ENCODE measurements at places on chromosomes 3 and 15.

- no peak for DNase-seq
Measured at GRCh38 chr15:34753236-34753894, 1.4 kb downstream of the GJD2 start.

DNA sequence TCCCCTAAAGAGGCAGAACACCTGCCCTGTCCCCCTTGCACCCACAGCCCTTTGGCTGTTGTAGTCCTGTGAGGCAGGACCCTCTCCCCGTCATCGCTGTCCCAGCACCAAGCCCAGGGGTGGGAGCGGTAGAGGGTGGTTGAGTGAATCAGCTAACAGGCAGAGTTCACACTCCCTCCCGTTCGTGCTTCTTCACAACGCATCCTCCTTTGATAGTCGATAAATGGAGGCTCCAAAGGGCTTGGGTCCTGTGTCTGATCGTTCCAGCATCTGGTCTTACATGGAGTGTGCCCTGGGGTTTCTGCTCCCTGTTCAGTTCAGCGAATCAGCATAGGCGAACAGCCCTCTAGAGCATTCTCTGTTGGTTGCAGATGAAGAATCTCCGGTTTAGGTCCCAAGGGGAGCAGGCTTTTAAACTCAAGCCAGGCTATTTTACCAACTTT lies 820 bp upstream of the HMCES start:
- no peak for DNase-seq

DNA sequence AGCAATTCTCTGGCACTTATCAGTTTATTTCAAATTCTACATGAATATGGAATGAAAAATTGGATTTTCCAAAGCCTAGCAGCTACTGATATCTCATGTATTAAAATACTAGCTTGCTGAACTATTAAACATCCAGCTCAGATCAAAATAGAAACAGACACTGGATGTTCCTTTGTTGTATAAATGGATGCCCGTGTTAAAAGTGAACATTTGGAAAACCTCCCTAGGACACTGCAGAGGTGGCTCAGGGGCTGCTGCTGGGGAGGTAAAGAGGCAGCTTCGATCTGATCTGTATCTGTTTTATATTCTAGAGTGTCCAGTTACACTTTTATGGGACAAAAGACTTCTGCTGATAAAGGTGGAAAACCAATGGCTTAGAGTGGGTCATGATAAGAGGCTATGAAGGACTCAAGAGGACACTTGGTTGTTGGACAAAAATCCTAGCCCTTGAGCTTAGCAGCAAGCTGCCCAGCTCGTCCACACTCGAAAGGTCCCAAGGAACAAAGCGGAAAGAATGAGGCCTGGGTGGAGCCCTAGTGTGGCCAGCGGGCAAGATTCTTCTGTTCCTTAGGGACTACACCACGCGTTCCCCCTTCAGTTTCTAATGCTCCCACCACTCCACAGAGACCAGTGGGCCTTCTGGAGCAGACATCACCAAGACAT lies 9.9 kb downstream of the MESD start:
- no peak for DNase-seq

GRCh38 chr3:37272741-37273140 lies 98.4 kb upstream of the LRRFIP2 start:
- DNase-seq: no peak

GRCh38 chr3:43270078-43270477 lies 16.3 kb upstream of the SNRK start:
- no peak for DNase-seq

GRCh38 chr3:61719278-61719977 lies 158.1 kb downstream of the PTPRG start:
- DNase-seq: no peak

GRCh38 chr3:143484846-143485512 lies 363.3 kb downstream of the SLC9A9 start:
- no peak for DNase-seq

DNA sequence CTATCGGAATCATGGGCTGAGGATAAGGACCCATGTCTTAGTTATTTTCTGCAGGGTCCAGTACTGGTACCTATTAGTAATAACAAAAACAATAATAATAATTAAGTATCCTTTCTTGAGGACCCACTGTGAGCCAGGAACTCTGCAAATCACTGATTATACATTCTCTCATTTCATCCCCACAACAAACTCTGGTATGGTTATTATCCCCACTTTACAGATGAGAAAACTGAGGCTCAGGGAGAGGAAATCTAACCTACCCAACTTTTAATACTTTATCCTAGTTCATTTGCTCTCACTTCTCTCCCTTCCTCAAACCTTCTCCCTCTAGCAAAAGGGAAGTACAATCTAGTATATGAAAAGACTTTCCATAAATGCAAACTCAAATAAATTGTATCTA lies 528.4 kb upstream of the PROK2 start:
- no peak for DNase-seq

DNA sequence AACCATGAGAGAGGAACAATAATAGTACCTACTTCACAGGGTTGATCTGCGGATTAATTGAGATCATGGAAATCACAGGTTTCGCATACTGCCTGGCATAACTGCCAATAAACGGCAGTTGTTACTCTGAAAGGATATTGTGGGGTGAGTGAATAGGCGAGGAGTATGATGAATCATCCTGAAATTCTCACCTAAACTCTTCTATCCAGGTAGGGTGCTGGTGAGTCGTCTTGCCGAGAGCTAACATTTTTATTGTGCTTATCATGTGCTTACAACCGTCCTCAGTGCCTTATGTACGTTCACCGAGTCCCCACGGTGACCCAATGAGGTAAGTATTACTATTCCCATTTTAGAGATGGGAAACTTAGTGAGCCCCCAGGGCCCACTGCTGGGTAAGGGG lies 52.4 kb upstream of the SRGAP3 start:
- DNase-seq: no peak

DNA sequence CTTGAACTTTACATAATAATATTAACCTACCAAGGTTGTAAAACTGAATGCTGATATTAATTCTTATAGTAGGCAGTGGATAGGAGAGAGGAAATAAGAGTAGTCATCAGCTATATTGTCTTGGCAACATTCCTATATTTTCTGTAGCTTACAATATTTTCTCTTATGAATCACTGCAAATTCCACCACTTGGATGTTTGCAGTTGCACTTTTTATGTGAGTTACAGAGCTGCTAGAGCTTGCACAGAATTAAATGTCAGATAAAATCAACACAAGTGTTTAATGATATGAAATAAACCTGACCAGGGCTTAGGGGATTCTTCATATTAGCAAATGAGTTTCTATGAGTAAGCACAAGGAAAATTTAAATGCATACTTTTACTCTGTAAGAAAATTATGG lies 1710.1 kb downstream of the SI start:
- no peak for DNase-seq

DNA sequence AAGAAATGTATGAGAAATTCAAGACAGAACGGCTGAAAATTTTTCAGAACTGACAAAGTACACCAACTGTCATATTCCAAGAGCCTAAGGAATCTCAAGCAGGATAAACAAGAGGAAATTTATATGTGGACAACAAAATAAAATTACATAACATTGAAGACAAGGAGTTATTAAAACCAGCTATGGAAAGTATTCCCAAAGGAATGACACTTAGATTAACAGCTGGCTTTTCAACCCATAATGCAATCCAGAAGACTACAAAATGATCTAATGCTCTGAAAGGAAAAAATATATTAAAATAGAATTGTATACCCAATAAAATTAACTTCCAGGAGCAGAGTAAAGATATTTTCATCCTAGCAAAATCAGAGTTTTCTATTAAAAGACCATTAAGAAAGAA lies 132.2 kb upstream of the BNIP2 start:
- no peak for DNase-seq

GRCh38 chr3:106071306-106071705 lies 202.5 kb upstream of the CBLB start:
- no peak for DNase-seq

DNA sequence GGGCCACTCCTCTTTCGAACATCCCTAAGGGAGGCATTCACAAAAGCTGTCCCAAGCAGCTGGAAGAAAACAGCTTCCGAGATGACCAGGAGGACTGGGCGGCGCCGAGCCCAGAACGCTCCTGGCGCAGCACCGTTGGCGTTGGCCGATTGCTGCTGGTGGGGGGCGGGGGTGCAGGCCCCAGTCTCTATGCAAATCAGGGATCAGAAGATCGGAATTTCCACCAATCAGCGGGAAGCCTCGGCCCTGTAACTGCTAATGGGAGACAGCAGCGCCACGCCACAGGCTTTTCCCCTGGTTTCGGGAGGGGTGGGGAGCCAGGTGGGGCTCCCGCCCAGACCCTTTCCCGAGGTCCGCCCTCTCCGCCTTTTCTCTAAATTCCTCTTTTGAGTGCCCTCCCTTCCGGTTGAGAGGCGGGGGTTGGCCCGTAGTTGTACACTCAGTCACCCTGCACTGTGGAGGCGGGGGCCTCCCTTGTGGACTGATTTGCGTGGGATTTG lies 27.0 kb downstream of the HMCES start:
- peak; percentile 87 for DNase-seq

DNA sequence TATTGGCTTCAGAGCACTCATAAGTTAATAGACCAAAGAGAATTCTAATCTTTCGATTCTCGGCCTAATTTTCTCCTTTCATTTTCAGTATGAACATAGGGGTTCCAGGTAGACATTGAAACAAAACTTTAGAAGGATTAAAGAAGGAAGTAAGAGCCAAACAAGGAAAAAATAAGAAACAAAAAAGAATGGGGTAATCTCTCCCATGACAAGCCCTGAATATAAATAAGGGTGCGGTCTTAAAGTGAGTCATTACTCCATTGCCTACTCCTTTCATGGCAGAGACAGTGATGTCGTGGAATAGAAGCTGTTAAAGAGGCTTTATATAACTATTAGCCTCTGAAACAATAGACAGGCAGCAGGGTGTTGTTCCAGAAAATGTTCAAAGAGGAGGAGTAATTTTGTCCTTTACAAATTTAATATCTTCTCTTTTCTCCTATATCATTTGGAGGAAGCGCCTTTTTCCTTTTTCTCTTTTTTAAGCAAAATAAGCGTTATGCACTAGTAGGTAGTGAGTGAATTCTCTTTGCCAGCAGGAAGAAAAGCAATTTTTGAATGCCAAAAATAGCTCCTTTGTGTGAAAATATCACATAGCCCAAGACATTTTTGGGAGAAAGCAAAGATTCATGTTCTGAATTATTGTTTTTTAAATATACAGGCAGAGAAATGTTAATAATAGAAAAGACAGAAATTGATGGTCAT lies 607.9 kb upstream of the KCNMB2 start:
- no peak for DNase-seq

DNA sequence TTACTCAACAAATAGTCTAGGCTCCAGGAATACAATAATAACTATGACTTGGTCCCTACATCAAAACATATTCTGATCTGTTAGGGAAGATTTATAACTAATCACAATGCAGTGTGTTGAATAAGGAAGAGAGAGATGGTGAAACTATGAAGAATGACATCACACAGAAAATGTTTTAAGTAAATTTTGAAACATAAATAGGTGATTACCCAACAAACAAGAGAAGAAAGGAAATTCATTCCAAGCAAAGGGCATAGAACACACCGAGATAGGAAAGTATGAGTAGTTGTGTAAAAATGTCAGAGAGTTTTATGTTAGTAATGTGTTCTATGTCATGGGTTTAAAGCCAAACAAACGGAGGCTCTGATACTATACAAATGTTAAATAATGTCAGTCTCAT lies 13.4 kb downstream of the SEC62 start:
- DNase-seq: no peak

- no peak for DNase-seq
Measured at GRCh38 chr3:55964491-55964985, 477.4 kb upstream of the WNT5A start.

DNA sequence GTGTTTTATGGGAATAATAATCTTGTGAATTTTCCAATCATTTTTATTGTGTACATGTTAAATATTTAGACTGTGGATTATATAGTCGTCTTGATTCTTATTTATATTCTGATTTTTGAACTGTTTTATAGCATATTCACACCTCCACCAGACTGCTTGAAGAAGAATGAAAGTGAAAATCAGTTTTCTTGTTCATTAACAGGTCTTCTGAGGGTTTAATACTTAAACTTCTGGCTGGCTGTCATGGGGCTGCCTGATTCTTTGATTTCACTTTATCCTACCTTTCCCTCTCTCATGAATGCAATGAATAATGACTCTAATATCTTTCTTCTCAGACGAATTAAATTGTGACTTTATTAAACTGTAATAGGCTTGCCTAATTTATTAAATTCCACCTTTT lies 56.2 kb downstream of the ATP2C1 start:
- DNase-seq: no peak

DNA sequence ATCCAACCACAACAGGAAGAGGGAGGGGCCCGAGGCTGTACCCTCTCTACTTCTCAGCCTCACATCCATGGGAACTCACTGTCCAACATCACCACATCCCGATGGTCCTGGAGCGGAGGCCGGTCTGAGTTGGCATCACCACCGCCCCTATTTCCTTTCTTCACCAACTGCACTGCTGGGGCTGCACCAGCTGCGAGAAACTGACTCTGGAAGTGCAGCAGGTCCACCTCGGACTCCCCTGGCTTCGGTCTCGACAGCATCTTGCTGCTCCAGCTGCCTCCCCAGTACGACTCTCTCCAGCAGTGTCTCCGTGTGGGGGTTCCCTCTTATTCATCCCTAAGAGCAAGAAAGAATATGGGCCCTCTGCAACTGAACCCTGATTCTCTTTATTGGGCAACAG lies 7.2 kb downstream of the RPAP1 start:
- no peak for DNase-seq

DNA sequence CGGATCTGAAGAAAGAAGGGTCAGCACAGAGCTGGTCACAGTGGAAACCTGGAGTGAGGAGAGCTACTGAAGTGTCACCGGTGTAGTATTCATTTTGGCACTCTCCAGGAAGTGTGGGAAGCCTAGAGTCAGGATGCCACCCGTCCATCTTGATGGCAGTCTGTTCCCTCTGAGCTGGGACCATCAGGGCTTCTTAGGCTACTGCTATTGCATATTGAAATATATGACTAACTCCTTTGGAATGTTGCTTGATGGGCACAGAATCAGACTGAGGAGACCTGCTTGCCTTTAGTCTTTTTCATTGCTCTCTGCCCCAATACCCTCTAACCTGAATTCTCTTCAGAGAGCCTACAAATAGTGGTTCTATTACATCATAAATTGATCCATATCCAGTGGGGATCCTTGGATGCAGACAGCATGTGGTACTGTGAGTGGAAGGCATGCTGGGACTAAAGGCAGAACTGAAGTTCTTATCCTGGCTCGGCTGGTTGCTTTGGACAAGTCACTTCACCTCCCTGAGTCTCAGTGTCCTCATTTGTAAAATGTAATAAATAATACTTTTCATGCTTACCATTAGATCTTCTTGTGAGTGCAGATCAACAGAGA lies 143.5 kb downstream of the PDE8A start:
- no peak for DNase-seq

- no peak for DNase-seq
Measured at GRCh38 chr3:103083848-103084631, 649.2 kb downstream of the ZPLD1 start.

- no peak for DNase-seq
Measured at GRCh38 chr15:97410897-97411575, 549.5 kb upstream of the ARRDC4 start.

- no peak for DNase-seq
Measured at GRCh38 chr3:68135067-68135466, 480.7 kb upstream of the SUCLG2 start.
